ENCODE measurements at places on chromosomes 12 and 14.

DNA sequence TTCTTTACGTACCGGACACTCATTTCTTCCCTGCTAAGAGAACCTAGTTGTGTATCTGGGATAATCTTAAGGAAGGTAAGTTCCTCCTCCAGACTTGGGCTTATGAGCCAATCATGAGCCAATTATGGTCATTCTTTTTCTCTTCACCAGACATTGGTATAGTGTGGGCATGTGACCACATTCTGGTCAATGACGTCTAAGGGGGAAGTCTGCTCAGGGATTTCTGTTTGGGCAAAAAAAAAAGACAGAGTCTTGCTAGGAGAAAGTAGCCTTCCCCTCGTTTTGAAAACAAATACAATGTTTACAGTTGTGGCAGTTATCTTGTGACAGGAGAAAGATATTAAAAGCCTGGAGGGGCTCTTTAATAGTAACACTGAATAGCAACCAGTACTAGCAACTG is 20.1 kb upstream of the PLXNC1 start:
- DNase-seq: no peak

DNA sequence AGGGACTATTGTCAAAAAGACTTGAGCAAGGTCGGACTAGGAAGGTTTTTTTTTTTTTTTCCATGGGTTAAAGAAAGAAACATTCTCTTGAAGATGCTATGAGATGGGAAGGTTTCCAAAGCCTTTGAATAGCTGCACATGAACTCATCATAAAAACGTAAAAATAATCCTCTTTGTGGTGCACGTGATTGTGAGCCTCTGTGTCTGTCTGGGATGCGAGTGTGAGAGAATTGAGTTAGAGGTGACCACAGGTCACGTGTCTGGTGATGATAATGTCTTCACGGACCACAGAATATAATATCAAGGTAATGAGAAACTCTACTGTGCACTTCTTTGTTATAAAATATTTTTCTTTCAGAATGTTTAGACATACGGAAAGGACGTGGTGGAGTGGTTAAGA is 24.3 kb upstream of the ADGRD1 start:
- DNase-seq: no peak

DNA sequence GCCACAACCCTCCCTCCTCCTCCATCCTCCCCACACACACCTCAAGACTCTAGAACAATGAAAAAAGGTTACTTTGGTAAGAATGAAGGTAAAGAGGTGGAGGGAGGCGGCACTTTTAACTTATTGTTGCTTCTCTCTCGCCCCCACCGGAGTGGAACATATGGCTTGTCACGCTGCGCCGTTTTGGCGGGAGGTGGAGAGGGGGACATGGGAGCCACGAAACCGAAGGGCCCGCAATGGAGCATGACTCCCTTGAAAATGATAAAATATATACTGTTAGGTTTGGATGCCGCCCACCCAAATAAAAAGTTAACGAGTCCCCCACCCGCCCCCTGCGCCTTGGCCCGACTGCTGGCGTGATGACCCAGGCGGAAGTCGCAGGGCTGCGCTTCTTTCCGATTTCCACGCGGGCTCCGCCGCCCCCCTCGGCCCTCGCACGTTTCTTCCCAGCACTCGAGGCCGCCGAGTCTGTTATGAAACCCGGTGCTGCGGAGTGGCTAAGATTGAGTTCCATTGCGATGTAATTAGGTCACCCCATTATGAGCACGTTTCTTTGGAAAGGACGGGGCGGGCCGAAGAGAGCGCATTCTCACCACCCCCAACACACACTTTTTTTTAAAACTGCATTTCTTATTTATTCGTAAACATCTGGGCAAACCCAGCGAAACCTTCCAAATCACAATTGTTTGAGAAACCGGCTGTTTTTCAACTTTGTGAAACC is 1.4 kb upstream of the ZFP36L1 start:
- peak; percentile 80 for DNase-seq

DNA sequence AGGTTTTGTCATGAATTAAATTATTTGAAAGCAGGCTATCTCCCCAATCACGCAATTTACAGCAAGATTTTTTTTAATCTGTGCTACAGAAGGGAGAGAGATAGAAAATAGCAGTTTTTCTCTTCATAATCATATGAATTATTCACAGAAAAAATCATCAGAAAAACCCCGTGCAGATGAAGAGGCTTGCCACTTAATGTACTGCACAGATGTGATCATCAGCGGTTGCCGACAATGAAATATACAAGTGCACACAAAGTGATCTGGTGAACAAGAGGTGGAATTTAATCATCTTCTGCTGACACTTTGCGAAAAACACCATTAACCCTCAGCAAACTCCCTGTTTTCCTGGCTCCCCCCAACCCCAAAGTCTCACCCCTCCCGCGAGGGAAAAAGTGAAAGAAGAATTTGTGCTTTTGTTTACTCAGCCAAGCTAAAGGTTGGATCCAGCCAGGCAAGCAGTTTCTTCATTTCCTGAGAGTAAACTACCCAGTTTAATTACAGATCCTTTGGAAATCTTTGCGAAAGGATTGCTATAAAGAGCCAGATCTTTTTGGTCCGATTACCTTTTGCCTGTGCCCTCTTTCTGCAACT is 3.1 kb upstream of the LMO3 start:
- DNase-seq: no peak

DNA sequence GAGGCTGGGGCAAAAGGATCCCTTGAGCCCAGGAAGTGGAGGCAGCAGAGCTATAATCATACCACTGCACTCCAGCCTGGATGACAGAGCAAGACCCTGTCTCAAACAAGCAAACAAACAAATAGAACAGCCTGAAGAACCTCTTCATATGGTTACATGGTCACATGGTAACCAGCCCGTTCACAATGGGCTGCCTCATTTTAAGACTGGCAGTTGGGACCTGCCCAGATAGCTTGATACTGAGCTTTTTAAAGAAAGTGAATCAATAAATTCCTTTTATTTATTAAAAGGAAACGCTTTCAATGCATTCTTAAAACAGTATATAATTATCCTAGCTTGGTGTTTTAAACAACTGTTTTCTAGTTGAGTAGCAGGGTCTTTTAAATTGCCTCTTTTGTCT is 10.5 kb downstream of the MLXIP start:
- no peak for DNase-seq

DNA sequence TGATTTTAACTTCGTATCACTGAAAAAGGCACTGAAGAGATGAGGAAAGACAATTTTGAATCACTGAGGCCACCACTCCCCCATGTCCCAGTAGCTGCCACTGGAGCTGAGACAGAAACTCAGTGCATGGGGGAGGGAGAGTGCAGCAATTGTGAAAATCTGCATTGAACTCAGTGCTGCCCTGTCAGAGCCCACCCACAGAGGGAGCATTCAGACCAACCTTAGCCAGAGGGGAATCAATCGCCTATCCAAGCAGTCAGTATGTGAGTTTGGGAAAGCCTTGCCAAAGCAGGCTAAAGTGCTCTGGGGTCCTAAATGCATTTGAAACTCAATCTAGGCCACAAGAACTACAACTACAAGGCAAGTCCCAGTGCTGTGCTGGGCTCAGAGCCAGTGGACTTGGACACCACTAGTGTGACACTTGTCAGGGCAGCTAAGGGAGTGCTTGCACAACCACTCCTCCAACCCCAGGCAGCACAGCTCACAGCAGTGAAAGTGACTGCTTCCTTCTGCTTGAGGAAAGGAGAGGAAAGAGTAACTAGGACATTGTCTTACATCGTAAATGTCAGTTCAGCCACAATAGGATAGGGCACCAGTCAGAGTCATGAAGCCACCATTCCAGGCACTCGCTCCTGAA is 13.3 kb downstream of the RNASE3 start:
- DNase-seq: no peak

DNA sequence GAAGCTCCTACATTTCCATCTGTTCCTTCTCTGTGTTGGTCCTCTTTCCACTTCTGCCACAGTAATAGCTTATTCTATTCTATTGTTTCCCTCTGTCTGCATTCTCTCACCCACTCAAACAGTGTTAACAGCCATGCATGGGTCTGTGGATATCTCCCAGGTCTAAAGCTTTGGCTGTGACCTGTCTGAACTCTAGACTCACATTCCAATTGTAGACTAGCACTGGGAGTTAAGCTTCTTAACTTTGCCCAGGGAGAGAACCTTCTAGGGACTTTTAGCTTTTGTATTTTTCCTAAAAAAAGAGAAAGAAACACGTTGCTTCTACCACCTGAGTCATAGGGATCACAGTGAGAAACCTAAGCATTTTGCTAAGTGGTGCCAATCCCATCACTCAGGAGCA is 36.7 kb downstream of the PTPRR start:
- no peak for DNase-seq

DNA sequence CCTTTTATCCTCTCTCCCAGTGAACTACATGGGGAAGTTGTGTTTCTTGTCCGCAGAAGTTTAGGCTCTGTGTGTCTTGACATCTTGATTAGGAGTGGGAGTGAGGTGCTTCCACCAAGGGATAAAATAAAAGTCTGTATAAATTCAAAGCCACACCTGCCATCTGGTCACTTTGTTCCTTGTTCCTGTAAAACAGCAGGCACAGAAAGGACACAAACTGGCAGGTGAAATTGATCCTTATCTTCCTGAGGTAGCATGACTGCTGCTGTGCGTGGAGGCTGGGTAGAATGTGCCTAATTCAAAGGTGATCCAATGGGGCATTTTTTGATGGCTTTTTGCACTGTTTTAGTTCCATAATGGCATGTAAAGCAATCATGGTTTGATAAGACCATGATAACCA is 104.3 kb upstream of the KITLG start:
- DNase-seq: no peak

DNA sequence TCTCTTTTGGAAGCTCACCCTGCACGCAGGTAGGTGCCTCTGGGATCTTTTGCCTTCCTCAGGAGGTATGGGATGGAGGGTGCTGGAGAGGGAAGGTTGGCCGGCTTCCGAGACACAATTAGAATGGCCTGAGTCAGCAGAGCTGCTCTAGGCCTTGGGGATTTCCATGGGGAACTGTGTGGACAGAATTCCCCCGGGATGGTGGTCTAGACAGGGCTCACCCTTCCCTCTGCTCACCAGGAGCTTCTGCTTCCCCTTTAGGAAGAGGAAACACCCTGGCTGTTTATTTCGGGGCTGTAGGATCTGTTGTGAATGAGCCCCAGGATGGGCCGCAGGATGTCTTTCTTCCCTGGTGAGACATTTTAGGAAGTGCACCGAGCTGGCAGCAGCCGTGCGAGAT is 43.7 kb upstream of the TMED10 start:
- DNase-seq: no peak

- no peak for DNase-seq
These were observed 81.0 kb downstream of the AVPR1A start for GRCh38 chr12:63069860-63070617.

- no peak for DNase-seq
These were observed 69.1 kb downstream of the VCPKMT start for GRCh38 chr14:50047274-50047676.
